ENCODE measurements at places on chromosomes 12 and 14.
A peak's percentile ranks its signal among the peaks of the same experiment; 100 is the strongest.

DNA sequence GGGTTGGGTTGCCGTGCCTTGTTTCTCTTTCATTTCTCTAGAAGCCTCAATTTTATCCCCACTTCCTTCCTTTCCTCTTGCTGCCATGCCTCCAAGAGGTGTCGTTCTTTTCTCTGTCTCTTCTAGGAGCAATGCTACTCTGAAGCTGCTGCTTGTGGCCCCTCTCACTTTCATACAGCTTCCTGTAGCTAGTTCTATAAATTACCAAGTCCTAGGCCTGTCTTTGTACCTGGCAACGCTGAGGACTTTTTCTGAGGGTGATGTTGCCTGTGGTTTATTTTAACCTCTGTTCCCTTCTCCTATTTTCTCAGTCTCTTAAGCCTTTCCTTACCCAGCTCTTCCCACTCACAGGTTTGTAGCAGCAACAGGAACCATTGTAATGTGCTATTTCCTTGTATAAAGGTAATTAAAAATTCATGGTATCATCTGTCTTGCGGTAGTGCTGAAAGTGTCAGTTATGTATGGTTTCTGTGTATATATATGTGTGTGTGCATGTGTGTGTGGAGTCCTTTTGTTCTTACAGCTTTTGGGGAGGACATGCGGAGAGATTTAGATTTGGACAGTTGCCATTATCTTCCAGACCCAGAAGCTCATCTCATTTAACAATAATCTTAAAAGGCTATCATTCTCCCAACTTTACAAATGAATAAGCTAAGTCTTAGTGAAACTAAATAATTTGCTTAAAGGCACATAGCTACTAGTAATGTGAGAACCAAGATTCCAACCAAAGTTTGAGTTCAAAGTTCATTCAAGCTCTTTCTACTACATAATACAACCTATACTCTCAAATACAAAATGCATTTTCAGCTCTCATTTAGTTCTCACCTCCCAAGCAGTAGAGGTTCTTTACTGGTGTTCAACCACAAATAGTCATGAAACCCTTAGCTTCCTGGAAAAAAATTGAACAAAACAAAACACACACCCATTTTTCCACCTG is 43.8 kb downstream of the DDHD1 start:
- peak; percentile 63 for DNase-seq

DNA sequence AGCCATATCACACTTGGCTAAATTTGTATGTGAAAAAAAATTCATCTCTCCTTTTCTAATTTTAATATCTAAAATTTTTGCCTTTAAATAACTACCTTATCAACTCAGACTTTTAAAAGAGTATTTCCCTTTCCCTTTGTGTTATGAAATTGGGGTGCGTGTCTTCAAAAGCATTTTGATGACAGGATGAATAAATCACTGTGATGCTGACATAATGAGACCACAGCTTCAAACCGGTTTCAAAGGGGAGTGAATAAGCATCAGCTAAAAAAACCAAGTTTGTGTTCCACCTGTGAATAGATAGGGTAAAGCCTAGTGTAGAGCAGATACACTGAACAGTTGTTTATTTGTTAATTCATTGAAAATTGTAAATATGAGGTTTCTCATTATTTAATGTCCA is 85.0 kb downstream of the LGR5 start:
- DNase-seq: no peak

DNA sequence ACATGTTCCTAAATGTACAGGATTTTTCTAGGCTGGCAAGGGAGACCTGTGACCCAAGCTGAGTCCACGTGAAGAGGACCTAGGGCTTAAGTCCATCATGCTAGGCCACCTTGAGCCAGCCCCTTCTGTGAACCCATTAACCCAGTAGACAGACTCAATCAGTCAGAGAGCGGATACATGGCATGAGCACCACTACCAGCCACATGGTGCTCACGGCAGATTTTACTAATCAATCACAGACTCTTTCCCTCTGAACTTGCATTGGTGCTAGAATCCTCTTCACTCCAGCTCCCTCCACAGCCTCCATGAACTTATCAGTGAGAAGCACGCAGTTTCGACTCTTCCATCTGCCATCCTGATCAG is 9.0 kb downstream of the PHETA1 start:
- no peak for DNase-seq

DNA sequence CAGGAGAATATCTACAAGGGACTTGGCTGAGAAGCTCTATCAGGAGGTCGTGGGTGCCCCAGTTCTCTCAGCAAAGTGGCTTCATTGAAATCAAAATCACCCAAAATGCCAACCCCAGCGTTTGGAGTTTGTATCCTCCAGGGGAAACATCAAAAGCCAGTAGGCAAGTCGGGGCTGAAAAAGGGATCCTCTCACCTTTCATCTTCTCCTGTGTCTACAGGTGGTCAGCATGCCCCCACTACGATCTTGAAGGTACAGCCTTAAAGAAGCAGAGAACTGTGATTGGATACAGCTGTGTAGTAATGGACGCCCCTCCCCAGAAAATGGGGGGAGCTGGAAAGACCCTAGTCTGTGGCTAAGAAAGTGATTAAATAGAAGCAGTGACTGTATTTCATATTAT is 22.2 kb downstream of the HRK start:
- DNase-seq: no peak

DNA sequence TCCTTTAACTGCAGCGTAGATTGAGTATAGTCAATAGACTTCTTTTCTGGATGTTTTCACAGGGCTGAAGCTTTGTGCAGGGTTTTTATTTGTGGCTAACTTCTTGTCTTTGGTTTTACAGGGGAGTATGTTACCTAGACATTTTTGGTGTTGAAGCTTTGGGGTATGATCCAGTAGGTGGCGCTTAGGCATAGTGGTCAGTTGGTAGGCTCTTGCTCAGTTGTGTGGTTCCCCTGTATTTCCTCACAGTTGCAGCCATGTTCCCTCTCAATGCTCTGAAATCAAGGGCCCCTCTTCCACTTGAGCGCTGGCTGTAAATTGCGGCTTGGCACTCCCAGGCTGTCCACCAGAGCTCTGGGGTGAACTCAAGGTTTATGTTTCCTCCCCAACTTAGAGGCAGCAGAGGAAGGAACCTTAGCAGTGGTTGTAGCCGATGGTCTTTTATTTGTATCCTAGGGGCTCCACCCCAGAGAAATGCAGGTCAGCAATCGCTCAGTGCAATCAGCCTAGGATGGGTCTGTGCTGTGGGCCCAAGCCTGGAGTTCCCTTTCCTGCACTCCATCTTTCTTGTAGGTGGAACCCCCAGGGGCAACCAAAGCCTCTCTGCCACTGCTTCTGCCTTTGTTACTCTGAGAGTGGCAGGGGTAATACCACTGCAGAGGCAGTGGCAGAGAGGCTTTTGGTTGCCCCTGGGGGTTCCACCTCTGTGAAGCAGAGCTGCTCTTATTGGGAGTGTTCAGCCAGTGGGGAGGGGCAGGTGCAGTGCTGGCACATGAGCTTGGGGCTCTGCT is 55.1 kb downstream of the CMAS start:
- peak; percentile 56 for DNase-seq

DNA sequence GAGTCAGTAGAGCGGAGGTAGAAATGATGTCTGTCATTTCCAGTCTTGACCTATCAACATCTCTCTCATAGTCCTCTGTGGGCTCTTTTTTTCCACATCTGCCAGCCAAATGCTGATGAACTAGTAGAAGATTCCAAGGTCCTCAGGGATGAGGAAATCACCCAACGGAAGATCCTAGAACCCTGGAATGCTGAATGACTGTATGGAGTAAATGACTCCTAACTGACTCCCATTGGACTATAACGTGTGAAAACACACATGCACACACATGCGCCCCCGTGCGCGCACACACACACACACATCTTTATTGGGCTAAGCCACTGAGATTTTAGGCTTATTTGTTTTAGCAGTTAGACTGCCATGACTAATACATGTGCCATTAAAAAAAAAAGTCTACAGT is 159.2 kb downstream of the MYRFL start:
- DNase-seq: no peak

GRCh38 chr14:101957406-101958234 is 6.8 kb upstream of the DYNC1H1 start:
- no peak for DNase-seq

GRCh38 chr12:100391856-100392255 is 35.0 kb downstream of the SLC17A8 start:
- DNase-seq: no peak

DNA sequence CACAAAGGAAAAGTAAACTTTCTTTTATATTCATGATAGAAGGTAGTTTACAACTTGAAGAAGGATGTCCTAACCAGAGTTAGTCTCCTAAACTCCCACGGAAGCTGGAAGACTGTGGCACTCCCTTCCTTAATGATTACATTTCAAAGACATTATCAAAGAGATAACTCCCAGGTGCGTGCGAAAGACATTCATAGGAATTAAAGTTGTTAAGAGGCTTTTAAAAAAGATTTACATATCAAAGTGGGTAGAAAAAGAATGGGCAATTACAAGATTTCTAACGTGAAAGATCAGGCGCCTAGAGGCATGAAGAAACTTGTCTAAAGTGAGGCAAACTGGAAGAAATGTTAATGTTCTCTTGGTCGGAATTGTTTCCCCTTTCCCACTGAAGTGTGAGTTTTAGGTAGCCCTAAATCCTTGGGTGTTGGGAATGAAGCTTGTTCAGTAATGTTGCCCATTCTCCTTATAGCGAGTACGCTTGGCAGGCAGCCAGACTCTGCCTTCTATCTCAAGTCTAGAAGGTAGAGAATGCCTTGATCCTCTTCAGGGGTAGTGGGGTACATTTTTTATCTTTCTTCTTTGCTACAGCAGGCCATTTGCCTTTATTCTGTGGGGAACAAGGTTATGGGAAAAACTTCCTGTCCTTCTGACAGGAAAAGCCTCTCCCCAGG is 642.0 kb downstream of the SLC6A15 start:
- no peak for DNase-seq

- no peak for DNase-seq
Observed at GRCh38 chr12:62971769-62972525, 37.0 kb upstream of the PPM1H start.

DNA sequence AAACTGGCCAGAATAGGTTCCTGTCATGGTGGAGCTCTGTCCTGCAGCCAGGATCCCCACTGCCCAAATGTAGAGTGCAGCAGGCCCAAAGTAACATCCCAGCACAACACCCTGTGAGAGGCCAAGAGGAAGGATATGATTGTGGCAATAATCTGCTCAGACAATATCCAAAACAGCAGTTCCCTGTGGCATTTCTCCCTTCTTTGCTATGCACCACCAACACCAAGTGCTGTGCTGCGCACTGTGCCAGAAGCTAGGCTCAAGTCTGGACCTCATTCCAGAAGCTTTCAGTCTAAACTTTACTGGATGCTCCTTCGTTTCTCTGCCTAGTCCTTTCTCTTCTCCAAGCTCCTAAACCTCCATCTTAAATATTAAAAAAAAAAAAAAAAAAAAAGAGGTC is 33.4 kb downstream of the SLC11A2 start:
- no peak for DNase-seq

DNA sequence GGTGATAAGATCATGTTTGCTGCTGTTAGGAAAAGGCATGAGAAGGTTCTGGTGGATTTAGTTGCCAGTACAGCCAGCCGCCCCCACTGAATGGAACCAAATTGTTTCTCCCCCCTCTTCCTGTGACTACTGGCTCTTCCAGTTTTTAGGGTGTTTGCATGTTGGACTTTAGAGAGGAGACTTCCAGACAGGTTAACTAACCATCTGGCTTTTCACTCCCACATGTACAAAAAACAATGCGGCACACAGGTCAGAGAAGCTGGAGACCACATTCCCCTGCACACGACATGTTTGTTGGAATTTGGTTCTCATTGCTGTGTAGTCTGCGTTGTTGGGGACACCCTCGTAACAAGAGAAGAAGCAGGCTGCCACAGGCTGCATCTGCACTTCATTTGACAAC is 103.9 kb upstream of the TMEM132C start:
- no peak for DNase-seq

- DNase-seq: peak; percentile 36
Observed at GRCh38 chr12:64611341-64612284, 1.3 kb downstream of the RASSF3 start.

DNA sequence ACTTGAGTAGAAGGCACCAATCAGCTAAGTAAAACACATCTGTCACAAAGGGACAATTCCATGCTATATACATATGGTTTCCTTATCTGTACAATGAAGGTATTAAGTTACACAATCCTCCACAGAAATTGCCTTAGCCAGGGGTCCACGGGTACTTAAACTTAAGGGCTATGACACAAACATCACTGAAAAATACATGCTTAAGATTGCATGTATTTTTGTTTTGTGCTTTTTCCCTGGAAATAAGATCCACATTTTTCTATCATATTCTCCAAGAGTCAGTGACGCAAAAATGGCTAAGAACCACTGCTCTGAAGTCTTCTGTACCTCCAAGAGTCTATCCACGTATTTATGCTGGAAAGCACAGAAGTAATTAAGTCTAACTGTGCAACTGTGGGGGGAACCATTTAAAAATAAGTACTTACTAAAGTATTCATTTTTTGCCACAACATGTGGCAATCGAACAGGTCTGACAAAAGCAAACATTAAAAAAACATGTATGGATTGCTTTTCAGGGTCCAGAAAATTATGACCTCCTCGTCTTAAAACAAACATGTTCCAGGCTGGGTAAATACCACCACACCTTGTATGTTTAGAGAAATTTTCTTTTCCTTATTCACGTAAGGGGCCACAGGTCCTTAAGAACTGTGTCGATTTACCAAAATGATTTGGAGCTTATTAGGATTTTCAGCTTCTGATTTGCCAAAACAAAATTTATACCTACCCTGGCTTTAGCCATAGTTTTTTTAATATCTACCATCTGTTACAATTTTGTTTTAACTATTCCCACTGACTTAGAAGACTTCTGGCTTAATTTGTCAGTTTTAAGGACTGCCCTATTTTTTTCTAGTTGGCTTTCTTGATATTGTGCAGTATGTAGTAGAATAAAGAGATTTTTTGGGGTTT is 2.8 kb downstream of the SLC38A2 start:
- DNase-seq: no peak

- no peak for DNase-seq
Observed at GRCh38 chr12:2697057-2697800, 97.5 kb upstream of the FKBP4 start.
